AML-193 (cell line): ENCODE measurements at places on chromosomes 1 and 21.
A peak's percentile ranks its signal among the peaks of the same experiment; 100 is the strongest.

DNA sequence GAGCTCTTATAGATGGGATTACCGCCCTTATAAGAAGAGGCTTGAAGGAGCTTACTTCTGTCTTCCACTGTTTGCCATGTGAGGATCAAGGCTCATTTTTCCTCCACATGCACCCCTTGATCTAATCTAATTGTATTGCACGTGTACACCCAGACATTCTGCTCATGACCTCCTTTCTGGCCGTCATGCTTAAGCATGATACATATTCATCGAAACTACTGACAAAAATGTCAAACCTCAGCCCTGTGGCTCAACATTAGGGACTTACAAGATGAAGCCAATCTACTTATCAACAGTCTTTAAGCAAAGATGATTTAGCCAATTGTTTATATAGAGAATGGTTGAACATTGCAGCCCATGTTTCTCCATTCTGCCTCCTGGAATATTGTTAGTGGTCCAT, 127.6 kb downstream of the XCL2 start:
- DNase-seq, result no peak

GRCh38 chr1:21624571-21625389, 44.4 kb downstream of the RAP1GAP start:
- DNase-seq, result no peak

- DNase-seq, result no peak
Observed at GRCh38 chr1:164559342-164560051, 513 bp downstream of the PBX1 start.

GRCh38 chr1:18972531-18972930, 16.1 kb upstream of the IFFO2 start:
- peak; percentile 17 for DNase-seq

DNA sequence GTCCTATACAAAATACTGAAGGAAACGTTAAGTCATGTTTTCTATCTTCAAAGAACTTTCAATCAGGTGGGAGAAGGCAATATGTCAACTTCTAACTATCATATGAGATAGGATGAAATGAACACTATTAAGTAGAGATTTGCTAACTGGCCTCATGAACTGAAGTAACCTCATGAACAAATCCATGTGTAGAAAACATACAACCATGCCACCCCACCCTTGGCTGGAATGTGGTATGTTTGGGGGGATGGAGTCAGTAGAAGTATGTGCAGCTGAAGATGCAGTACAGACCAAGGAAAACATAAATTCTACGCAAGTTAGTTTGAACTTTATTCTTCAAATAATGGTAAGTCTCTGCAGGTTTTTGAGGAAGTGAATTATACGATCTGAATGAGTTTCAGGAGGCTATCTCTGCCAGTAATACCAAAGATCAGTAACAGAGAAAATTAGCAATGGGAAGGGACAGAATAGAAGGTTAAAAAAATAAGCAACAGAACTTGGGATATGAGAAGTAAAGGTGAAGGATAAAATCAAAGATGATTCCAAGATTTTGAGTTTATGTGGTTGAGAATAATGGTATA, 4.5 kb downstream of the TRMT1L start:
- peak; percentile 2 for DNase-seq

- no peak for DNase-seq
Observed at GRCh38 chr21:43684424-43684823, 25.1 kb downstream of the RRP1B start.

DNA sequence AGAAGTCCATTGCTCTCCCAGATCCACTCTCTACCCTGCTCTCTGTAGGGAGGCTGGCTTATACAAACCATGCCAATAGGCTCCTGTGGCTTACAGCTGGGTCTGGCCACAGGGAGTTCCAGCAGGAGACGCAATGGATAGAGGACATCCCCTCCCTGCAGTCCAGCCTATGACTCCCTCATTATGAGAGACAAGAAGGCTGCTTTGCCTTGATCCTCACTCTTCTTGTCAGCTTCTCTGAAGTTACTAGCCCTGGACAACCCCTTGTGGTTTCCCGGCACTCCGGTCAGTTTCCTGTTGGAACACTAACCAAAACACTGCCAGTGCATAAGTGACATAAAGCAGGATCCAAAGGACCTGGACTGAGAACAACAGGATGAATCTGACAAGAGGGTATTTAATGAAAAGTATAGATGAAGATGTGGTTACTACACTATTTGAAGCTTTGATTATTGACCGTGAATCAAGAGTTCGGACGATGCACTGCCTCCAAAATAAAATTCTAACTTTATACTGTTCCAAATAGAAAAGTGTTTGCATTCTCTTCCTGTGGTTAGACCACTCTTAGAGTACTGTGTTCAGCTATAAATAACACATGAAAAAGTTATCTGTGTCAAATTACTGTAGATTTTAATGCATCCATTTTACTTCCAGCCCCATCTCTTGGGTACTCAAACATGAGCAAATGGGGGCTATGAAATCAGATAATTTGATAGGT, 32.7 kb upstream of the ZNF326 start:
- DNase-seq, result no peak

- no peak for DNase-seq
Observed at GRCh38 chr1:73056826-73057225, 774.5 kb upstream of the NEGR1 start.
